ENCODE measurements at places on chromosomes 2 and 18.

GRCh38 chr2:201996006-201996405 is 37.6 kb upstream of the FZD7 start:
- no peak for DNase-seq

- no peak for DNase-seq
Measured at GRCh38 chr2:62526531-62527381, 20.8 kb upstream of the TMEM17 start.

DNA sequence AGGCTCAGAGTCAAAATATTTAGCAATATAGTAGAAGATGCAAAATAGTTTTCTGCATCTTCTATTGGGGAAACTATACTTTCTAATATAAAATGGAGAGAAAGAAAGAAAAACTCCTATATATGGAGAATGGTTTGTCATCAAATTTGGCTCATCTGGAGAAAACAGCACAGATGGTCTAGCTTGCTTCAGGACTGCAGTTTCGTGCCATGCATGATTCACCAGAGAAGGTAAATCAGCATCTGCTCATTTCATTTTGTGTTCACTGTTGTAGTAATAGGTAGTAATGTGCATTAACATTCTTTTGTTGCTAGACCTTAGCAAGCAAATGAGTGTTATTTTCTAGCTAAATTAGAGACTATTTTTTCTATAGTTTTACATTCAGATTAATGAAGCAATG is 179.0 kb downstream of the ASXL3 start:
- no peak for DNase-seq

- DNase-seq, result no peak
Measured at GRCh38 chr2:164706522-164706921, 85.2 kb upstream of the GRB14 start.

DNA sequence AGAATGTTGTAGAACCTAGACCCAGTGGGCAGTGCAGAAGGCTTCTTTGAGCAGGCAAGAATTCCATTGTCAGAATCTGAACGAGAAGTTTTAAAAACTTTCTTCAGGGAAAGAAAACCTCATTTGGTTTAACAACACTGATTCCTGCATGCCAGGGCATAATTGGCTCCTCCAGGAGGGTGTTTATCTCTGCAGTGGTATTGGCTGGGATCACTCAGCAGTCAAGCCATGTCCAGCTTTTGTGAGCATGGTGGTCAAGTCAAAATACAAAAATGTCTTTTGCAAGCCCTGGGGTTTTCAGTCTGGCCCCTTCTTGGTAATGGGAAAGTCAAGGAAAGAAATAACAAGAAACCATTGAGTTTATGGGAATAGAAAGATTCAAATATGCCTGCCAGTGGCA is 28.3 kb downstream of the FHOD3 start:
- no peak for DNase-seq

- DNase-seq, result no peak
Measured at GRCh38 chr18:44423814-44424644, 256.7 kb upstream of the SETBP1 start.

DNA sequence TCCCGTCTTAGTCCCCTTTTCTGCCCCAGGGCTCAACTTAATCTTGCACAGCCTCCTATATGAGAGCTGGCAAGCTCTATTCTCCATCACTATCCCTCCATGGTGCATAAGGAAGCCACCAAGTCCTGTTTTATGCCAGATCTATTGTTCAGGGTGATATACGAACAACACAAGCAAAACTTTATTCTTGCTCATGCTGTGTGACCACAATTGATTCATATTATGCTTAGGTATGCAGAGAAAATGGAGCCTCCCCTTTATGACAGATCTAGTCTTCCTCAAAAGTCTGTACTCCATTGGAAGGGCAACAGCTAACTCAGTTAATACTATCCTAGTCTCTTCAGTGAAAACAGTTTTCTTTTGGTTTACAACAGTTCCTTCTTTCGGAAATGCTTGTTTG is 94.0 kb upstream of the STON1 start:
- no peak for DNase-seq
